Mucosa of descending colon (tissue), 3 donors: ENCODE measurements at places on chromosomes 6 and 20. TPM values are rescaled to one million over a fixed set of nuclear protein-coding genes. Genes with fewer than 3 reads are reported as not detected.

PAK5 gene
- not detected for total RNA-seq

- no peak for DNase-seq
Measured at GRCh38 chr6:18675881-18676280, 288.7 kb downstream of the RNF144B start.

GRCh38 chr20:258269-258858 lies 840 bp downstream of the DEFB132 start:
- DNase-seq = no peak

RIPOR3 gene
- total RNA-seq = 5.8 TPM

DNA sequence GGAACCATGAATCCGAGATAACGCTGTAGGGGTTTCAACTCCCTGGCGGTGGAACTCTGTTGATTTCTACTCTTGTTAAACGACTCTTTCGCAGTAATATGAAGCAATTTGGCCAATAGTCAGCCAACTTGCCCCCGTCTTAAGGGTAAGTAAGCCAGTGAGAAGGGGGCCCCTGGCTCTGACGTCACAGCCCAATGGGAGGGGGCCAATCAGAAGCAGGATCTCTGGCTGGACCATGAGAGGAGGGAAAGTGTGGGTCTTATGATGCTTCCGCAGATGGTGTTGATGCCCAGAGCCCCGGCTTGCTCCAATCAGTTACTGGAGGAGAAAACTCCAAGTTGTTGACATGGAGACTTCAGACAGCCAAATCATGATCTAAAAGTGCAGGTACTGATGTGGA lies 242.4 kb downstream of the BMP7 start:
- no peak for DNase-seq

GRCh38 chr6:147447835-147448611 lies 60.5 kb upstream of the SAMD5 start:
- DNase-seq = no peak

GRCh38 chr6:36968266-36968977 lies 13.9 kb downstream of the PI16 start:
- DNase-seq = no peak

C6orf58 gene
- not detected for total RNA-seq

GRCh38 chr20:3539311-3540107 lies 68.7 kb downstream of the ATRN start:
- DNase-seq = no peak

DNA sequence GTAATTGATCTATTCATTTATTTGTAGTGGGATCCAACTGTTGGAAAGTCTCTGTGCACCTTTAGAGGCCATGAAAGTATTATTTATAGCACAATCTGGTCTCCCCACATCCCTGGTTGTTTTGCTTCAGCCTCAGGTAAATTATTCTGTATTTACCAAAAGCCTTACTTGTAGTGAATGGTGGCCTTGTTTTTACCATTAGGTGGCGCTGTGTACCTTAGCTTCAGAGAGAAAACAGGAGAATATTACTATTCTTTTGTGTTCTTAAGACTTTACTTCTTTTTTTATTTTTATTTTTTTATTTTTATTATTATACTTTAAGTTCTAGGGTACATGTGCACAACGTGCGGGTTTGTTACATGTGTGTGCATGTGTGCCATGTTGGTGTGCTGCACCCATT lies 23.7 kb downstream of the PEX7 start:
- DNase-seq = peak; percentile 84

GMPR gene
- 2.0 TPM for total RNA-seq

- no peak for DNase-seq
Measured at GRCh38 chr20:37315452-37316110, 26.1 kb downstream of the MANBAL start.

IL17A gene
- not detected for total RNA-seq

GRCh38 chr20:38110525-38111178 lies 54.4 kb downstream of the TGM2 start:
- DNase-seq = no peak

- no peak for DNase-seq
Measured at GRCh38 chr6:30880698-30881252, 3.5 kb upstream of the DDR1 start.

DNA sequence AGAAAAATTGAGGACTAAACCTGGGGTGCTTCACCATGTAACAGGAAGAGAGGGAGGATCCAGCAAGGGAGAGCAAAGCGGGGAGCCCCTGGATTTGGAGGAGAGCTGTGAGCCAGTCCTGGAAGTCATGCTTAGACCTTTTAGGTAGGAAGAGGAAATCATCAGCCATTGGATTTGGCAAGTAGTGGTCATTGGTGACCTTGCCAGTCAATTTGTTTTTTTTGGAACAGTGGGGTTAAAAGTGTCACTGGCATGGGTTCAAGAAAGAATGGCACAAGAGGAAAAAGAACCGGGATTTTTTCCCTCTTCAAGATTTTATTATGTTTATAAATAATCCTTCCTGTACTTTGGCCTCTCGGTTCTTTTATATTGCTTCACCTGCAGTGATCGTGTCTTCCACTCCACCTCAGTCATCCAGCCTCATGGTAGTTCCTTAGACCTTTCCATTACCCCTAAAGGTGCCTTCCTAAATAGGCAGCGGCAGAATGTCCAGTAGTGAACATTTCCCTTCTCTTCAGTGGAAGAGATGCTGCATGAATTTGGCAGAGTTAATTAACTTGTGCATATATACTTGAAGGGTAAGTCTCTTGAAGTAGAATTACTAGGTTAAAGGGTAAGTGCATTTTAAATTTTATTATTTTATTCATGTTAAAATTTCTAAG lies 124.7 kb downstream of the QKI start:
- DNase-seq = no peak

- no peak for DNase-seq
Measured at GRCh38 chr6:115613488-115613887, 447.2 kb downstream of the FRK start.

SLC22A23 gene
- 160 TPM for total RNA-seq

DNA sequence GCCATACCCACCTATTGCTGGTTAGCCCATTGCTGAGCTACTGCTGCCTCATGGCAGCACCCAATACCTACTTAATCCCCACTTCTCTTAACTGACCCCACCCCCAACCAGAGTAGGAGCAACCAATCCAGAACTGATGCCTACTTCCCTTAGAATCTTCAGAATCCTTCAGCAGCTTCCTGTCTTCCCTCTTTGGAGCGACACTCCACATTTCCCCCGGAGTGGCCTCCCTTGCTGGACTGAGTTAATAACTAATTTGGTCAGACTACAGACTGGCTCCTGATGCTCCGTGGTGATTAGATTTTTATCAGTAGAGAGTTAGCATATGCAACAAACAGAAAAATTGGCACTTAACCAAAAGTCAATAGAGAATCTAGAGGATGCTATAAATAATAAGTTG lies 51.2 kb upstream of the UBR2 start:
- no peak for DNase-seq

DNA sequence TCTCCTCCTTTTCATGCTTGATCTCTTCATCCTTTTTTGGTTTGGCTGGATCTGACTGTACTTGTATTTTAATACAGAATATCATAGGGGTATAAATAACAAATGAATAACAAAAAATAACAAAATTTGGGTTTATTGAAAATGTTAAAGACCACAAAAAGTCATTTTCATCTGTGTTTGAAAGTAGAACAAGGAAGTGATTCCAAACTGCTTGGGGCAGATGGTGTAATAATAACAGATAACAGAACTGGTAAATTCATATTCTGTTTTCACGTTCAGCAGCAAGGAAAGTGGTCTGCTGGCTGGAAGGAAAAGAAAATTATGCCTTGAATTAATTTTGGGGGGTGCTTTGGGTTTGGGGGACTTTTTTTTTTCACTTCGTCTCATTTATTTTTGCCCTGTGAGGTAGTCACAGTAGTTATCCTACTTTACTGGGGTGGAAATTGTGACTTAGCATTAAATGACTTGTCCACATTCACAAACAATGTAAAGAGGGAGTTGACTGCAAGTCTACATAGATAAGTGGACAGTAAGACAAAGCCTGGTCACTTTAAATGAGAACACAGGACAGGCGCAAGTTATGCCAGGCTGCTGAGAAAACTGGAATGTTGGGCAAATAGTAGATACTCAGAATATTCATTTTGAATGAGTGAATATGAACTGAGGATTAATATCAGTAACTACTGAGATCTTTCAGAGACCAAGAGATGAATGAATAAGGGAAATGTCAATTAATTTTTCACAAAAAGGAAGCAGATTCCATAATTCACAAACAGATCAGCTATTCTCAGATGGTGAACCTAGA lies 193.9 kb upstream of the CITED2 start:
- DNase-seq = no peak

DNA sequence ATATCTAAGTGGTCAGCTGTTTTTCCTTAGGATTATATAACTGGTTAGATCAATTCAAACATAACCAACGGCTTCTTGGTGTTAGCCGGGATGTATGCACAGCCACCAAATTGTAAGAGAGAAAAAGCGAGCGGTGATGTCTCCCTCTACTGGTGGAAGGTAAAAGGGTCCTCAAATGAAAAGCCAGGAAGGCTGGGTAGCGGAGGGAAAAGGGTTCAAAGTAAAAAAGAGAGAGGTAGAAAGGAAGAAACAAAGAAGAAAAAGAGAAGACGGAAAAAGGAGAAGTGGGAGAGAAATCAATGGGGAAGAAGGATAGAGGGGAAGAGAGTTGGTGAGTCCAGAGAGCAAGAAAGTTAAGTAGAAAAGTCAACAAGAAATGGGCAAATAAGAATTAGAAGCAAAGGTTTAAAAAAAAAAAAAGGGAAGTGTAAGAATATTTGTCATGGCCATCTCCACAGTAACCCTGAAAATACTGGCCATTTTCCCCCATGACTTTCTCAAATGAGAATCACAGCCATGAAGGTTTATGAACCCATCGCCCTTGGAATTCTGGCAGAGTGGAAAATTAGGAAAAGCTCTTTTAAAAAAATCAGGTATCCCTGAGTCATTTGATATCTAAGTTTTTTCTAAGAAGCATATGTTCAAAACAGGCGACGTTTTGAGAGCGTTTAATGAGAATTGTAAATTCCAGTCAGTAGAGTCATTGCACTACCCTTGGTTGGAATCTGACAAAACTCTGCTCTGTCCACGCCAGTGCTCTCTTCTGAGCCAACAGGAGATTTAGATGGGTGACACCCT lies 155.6 kb upstream of the SNX9 start:
- DNase-seq = no peak

PRR18 gene
- total RNA-seq = 0.13 TPM

FOXF2 gene
- total RNA-seq = 6.9 TPM

DNA sequence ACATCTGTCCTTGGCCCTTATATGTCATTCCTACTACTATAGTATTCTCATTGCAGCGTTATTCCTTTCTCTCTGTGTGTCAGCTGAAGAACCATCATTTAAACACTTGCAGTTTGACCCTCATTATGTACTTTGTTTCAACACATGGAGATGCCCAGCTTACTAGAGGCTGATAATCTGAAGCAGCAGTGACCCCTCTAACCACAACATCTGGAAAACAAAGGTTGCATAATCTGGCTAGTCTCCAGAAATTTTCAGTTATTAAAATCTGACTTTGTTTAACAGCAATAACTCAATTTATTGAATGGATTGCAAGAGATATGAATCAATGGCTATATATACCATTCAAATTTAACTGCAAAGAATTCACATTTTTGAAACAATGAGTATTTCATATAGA lies 6.6 kb upstream of the PHIP start:
- no peak for DNase-seq

- no peak for DNase-seq
Measured at GRCh38 chr6:48978016-48978415, 485.0 kb downstream of the MMUT start.

SLC52A3 gene
- total RNA-seq = 48.6 TPM

DNA sequence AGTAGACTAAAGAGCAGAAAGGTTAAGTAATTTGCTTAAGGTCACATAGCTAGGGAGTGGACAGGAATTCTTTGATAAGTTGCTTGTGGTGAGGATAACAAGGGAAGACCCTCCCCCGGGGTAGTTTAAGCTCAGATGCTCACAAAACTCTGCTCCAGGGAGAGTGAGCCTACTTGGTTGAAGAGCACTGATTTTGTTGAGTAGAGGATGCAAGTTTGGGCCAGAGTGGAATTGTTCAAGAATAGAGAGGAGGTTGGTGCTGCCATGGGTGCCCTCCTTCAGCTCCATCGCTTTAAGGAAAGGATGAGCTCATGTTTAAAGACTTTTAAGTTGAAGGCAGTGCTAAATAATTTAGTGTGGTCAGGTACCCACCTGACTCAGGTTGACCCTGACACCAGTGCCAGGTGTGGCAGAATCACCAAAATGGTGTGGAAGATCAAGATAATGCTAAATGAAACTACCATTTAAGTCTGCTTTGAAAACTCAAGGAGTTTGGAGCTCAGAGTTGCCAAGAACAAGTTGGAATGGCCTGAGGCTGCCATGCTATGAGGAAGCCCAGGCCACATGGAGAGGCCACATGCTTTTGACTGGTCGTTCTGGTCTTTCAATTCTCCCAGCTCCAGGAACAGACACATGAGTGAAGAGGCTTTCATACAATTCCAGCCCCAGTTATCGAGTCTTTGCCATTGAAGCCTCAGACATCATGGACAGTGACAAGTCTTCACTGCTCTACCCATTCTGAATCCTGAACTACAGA lies 8.0 kb upstream of the TCF15 start:
- no peak for DNase-seq

DNA sequence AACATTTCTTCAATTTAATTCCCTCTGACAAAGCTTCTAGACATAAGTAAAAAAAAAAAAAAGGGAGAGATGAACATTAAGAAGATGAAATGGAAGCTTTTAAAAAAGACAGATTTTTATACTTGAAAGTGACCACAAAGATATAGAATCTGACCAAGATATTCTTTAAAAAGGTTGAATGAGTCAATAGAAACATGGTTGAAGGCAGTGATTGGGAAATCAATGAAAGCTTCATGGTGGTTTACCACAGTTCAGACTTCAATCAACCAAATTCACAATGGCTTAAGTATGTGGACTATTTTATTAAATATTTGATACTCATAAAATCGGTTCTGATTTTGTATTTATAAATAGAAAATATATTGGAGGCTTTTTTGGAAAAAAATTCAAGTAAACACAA lies 248.4 kb upstream of the HSF2 start:
- DNase-seq = no peak

PTCHD4 gene
- 0.12 TPM for total RNA-seq

- no peak for DNase-seq
Measured at GRCh38 chr20:50163570-50164317, 10.2 kb upstream of the PEDS1 start.

TXNDC5 gene
- total RNA-seq = 59.3 TPM

DNA sequence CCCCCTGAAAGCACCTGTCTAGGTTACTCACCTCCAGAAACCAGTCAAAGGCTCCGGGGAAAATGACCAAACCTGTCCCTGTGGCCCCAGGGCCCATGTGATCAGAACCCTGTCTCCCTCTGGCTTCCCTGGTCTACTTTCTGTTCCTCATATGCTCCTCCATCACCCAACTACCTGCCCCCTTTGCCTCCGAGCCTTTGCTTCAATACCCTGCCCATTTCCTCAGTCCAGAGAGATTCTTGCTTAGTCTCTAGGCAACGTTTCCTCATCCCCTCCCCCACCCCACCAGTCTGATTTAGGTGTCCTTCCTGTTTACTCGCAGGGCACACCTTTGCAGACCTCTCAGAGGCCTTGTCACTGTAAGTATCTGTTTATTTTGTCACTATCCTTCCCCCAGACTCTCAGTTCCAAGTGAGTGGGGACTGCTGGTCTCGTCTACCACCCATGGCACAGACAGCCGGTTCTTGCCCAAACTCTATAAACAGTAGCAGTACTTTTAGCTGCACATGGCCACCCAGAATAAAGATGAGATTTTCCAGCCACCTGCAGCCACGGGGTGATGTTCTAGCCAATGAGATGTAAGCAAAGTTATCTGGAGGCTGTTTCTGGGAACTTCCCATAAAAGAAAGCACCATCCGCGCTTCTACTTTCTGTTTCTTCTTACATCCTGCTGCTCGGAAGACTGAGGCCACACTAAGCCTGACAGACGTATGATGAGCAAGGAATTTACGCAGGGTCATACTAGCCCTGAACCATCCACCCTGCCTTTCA lies 13.3 kb downstream of the ELOVL5 start:
- peak; percentile 63 for DNase-seq

GRCh38 chr6:163309491-163310026 lies 105.0 kb upstream of the QKI start:
- DNase-seq = no peak
